ENCODE measurements at places on chromosomes 6 and 20.

DNA sequence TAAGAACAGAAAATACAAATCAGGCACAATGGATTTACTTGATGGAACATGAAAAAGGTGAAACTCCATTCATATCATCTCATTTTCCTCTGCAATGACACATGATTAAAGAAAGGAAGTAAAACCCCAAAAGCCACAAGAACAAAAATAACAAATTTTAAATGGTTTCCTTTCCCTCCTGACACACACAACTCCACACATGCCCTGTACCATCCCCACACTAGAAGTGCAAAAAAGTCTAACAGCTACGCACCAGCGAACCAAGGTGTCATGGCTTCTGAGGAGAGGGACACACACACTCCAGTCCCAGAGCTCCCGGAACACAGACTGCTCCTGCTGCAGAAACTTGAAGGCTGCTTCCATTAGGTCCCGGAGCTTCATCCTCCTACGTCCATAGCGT is 25.3 kb downstream of the MDN1 start:
- DNase-seq = no peak

DNA sequence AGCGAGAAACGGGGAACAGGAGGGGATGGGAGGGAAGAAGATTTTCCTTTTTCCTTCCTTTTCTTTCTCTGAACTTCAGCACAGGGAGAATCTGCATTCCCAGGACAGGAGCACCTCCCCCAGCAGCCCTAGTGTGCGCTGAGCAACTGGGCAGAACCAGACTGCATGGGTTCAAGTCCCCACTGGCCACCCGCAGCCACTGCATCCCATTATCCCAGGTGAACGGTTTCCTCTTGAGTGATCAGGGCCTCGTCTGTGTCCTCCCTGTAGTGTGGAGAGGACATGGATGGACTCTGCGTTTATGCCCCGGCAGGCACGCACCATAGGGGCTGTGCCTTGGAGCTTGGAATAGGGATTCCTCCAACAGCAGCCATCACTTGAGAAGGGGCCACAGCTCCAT is 53.0 kb downstream of the ANKRD60 start:
- DNase-seq = no peak

GRCh38 chr20:46058599-46059281 is 29.7 kb downstream of the SLC12A5 start:
- no peak for DNase-seq

DNA sequence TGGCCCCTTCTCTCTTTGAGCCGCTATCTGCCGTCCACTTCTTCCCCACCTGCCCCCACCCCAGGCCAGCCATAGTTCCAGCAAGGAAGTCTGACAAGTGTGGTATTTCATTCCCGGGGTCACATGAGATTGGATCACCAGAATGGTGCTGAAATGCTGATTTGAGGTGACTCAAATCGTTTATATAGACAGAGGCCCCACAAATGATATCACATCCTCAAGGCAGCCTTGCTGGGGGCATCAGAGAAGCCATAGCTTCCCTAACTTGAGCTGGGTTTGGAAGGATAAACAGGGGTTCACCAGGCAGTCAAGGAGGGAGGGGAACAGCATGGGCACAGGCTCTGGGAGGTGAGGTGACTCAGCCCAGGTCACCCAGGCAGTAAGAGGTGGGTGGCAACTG is 9.9 kb downstream of the SDCBP2 start:
- no peak for DNase-seq

DNA sequence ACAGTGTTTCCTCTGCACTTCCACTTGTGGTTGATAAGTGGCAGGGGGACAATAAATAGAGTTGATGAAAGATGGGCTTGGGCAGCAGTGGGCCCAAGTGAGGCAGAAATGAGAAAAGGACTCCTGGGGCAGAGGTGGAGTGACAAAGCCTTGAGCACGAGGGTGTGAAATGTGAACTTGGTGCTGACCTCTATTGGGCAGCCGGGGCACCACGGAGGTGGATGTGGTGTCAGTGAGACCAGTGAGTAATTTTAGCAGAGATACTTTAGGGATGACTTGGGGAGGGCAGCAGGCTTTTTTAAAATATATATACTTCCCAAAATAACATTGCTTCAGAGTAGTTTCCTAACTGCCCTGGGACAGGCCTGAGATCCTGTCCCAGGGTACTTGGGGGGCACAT is 30.6 kb upstream of the MYLK2 start:
- DNase-seq = no peak

DNA sequence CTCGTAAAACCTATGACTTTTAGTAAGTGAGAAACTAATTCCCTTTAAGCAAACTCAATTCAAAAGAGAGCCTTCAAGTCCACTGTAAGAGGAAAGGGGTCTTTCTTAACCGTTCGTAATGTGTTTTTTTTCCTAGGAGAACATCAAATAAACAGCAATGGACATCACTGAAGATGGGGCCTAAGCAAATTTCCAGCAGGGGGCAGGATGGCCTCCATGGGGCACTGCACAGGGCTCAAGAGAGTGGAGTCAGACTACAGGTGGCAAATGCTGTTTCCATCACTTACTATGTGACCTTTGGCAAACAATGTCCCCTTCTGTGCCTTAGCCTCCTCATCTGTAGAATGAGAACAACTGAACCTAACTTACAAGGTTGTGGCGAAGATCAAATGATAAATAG is 88.7 kb downstream of the ARHGAP18 start:
- no peak for DNase-seq

GRCh38 chr6:109441069-109441816 is 719 bp downstream of the SMPD2 start:
- no peak for DNase-seq

DNA sequence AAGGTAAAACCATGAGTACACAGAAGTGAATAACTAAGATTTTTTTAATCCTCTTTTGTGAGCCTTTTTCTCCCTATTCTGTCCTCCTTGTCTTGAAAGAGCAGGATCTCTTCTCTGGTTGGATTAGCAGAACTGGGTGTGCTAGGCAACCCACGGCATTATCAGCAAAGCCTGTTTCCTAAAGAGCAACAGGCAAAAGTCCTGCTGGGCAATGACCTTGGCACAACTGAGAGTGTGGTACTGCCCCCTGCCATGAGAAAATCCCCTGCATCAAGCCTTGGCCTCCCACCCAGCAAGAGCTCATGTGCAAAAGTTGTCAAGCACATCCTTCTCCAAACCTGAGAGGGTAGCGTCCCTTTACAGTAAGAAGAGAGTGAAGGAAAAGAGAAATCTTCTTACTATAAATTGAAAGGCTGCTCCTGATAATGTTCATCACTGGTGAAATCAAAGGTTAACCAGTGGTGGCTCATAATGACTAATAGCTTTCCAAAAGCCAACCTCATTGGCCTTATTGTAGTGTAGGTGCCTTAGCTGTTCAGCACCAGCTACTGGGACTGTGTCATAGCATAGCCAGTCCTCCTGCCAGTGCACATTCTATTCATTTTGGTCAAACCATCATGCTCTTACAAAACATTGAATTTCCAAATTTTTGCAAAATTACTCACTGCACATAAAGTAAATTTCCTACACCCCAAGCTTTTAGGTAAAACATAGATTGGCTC is 17.1 kb downstream of the KIF6 start:
- DNase-seq = no peak

DNA sequence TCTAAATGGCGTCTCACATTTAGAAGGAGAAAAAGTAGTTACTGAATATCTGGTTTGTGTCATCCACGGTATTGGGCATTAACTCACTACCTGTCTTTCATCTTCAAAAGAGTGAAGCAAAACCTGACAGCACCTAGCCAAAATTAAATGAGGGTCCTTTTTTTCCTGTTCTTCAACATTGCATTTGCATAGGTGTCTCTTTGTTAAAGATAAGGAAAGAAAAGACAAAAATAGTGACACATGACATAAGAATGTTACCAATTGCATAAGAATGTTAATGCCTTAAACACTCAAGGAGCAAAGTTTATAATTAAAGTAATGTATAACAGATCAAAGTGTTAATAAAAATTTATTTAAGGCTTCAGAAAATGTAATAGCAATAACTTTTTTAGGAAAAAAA is 61.4 kb upstream of the MANEA start:
- DNase-seq = no peak

- DNase-seq = no peak
These were observed 7.0 kb downstream of the CEP250 start for GRCh38 chr20:35462351-35462750.

DNA sequence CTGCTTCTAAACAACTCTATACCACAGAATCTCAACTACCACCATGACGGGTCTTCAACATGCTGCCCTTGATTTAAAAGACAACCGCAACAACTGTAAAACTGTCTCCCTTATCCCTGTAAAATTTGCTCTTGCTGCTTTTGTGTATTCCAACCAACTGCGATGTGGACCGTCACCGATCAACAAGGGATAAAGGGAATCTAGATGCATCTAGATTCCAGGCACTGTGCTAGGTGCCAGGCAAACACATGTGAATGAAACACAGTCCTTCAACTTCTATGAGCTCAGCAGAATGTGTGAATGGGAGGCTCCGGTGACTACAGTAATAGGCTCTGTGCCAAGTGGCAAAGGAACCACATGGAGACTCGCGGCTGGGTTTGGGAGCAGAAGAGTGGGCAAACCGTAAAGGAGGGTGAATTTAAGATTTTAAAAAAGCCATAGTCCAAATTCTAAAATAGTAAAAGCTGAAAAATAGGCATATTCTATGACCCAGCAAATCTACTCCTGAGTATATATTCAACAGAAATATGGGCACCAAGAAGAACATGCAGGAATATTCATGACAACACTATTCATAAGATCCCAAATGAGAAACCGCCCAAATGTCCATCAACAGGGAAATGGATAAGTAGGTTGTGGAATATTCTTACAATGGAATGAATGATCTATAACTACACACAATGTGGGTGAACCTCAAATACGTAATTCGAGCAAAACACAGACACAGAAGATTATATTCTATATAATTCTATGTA is 3.7 kb upstream of the PRND start:
- no peak for DNase-seq

DNA sequence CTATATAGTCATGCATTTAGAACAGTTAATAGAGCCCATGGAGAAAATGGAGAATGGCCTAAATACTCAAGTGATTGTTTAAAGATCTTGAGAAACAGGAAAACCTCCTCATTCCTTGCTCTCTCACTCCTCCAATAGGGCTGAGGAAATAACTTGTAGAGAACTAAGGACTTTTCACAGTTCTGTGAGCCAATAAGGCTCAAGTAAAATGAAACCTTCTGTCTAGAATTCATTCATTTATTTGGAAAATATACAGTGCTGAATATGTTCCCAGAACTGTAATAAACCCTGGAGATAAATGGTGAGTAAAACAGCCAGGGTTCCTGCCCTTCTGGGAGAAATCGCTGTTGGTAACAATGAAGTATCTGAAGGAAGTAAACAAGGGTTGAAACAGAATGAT is 35.3 kb downstream of the ELOVL2 start:
- no peak for DNase-seq

DNA sequence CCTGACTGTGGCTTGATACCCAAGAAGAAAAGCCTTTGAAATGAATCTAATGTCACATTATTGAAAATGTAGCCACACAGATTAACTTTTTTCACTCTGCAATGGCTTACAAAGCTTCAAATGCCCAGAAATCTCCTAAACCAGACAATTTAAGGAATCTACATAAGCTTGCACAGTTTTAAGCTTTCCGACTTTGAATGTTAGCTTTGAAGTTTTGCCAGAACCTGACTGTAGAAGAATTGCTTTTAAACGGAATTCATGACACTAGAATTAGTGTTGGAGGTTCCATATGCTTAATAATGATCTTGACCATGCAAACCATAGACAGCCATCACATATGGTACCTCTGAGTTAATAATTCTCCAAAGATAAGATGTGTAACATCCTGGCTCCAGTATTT is 798.5 kb upstream of the EPHA7 start:
- DNase-seq = no peak

DNA sequence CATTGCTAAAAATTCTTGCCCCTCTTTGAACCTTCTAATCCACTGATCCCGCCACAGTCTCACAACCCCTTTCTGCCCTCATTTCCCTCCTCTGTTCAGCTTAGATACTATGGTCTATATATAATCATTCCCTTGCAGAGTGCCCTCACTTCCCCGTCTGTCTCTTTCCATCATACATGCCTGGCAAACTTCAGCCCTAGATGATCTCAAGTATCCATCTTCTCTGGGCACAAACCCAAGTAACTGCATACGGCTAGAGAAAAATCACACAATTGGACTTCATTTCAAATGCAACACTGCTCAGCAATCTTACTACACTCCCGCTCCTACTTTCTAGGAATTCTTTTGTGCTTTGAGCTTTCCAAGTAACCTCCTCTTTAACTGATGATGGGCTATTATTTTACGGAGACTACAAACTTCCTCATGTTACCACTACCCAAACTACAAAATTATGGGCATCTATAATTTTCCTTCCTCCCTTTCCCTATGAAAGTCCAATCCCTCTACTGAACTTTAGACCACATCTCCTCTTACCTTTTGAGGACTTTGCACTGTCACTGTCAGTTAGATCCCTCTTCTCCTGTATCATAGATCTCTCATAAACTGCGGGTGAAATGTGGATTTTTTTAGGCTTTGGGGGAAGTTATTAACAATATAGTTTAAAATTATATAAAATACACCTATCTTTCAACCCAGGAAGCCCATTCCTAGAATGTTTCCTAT is 135.6 kb downstream of the BTBD9 start:
- DNase-seq = no peak

- DNase-seq = no peak
These were observed 26.7 kb upstream of the COL10A1 start for GRCh38 chr6:116152620-116153019.

GRCh38 chr6:143490775-143491174 is 20.7 kb downstream of the FUCA2 start:
- no peak for DNase-seq

DNA sequence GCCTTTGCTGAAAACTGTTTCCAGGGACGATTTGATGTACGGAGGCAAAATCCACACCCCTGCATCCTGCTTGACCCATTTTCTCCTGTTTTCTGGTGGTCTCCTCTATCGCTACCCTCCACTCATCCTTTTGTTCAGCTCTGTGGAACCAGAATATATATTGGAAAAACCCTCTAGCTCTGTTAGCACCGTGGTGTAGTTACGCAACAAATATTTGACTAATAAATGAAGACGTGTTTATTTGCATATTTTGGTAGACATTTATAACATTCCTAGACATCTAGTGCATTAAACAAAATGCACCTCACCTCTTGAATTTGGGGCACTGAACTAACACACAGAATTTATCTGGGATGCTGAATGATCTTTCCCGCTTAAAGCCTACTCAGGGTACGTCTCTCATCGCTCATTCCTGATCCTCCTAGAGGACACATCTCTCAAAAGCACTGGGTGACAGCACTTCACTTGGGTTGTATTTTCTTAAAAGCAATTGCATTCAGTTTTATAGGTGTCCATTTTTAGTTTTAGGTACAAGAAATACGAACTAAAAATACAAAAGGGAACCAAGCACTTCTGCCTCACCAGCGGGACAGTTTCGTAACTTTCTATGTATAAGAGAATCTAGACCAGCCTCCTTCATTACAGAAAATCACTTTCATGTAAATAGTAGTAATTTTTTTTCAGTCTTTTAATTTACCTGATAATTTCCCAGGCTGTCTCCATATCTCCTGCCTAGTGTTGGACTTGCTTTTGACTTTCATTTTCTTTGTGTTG is 59.2 kb downstream of the SNRNP48 start:
- no peak for DNase-seq

Measured in stimulated activated CD4-positive, alpha-beta T cell treated with anti-CD3 and anti-CD28 coated beads, Interleukin-1b, Interleukin-23, amount 100 ng/mL, for 24 hours (primary cell).